ENCODE measurements at places on chromosomes 16 and 17.

DNA sequence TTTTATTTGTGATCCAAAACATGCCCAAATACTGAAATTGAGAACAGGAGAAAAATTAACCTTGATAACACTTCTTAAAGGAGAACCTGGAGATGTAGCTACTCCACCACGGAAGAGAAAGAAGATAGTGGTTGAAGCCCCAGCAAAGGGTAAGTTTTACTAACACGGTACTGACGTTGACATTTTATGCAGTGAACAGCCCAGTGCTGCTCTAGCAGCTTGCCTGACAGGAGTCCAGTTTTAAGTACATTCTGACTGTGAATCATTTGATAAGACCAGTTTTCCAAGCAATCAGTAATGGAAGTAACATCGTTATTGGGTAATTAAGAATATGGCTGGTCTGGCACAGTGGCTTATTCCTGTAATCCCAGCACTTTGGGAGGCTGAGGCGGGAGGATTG, 6.5 kb downstream of the ORC6 start:
- no peak for DNase-seq

DNA sequence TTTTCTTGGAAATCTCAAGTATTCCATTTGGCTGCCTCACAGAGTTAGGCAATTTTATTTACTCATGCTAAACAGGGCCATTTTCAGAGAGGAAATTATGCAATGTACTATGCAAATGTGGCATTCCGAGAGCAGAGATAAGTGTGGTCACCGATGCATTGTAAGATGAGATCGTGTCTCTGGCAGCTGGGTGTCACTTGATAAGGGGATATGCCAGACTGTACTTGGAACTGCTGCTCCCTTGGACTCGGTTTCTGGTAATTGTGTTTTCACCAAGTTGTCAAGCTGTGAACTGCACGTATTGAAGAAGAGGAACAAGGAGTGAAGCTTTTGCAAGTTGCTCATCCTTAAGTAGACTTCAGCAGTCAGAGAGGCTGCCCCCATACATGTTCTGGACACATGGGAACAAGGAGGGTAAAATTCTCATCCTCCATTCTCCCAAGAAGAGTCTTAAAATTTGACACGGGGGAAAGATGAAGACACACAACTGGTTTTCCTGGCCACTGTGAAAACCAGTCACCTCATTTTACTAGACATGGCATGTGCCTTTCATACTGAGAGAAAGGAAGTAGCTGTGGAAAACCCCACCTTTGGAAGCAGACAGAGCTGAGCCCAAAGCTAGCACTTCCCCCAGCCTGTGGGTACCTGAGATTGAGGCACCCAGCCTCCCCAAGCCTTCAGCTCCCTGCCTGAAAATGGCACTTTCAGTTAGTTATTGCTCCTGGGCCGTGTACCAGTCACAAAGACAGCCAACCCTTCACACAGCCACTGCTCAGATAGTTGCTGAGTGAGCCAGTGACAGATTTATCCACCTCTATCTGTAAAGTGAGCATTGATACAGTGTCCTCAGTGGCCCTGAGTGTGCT, 150.7 kb downstream of the SOCS1 start:
- DNase-seq: peak; percentile 73

DNA sequence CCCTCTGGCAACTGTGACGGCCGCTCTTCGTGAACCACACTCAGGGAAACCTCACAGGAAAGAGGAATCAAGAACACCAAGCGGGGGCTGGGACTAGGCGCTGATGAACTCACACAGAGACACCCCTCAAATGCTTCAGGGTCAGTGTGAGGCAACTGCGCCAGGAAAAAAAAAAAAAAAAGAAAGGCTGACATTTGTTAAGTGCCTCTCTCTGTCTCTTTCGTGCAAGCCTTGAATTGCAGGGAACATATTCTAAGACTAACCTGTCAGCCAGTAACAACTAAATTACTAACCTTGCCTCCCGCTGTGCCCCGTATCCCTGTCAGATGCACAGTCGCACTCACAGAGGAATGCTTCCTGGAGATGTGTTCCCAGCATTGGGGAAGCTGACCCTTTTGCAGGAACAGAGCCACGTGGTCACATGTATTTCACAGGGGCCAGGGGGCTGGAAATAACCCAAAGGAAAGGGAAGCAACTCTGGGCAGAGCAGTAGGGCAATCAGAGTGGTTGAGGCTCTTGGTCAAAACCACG, 247.8 kb downstream of the XYLT1 start:
- no peak for DNase-seq

- DNase-seq: no peak
Measured at GRCh38 chr17:76260669-76261068, 4.5 kb upstream of the UBALD2 start.

DNA sequence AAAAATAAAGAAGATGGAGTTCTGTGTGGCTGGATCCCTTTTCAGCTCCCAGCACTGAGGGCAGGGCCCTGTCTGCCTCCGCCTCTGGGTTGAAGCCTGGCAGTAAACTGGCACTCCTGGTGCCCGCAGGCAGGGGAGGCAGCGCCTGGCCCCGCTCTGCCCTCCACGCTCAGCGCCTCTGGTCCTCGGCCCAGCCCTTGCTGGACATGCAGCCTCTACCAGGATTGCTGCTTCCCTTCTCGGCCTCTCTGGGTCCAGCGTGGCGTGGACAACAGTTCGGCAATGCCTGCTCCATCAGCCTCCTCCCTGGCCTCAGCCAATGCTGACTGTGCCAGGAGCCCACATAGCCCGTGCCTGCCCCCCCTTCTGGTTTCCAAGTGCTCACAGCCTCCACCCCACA, 84.4 kb upstream of the CHMP6 start:
- DNase-seq: no peak
